ENCODE measurements at places on chromosomes 3 and 15.

DNA sequence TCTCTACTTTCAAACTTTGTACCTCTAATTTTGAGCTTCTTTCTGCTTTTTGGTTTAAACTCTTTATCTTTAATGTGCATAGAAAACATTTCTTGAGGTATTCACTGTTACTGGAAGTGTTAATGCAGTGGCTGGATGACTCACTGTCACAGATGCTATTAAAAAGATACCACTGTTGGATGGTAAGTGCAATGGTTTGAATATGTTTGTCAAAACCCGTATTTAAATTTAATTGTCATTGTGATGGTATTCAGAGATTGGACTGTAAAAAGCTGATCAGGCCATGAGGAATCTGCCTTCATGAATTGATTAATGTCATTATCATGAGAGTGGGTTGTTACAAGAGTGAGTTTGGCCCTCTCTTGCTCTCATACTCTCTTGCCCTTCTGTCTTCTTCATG lies 70.6 kb downstream of the AP4E1 start:
- DNase-seq, result no peak

DNA sequence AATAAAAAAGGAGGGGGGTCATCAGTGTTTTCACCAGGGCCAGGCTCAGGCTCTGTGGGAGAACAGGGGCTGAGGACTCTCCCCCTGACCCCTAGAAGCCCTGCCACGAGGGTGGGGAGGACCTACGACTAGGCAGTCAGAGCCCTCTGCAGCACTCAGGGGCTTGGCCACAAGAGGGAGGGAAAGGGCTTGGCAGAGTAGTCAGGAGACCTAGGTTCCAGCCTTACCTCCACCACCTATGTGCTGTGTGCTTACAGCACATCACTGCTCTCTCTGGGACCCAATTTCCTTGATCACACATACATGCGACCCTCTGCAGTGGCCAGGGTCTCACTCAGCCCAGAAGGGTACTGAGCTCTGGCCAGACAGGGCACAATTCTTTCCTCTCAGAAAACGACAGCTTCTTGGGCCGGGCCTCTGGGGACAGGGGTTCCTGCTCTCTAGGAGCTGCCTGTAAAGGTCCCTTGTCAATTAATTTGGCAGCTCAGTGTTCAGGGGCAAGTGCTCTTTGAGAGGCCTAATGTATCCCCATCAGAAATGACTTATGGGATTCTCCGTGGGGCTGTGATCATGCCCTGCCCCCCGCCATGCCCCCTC lies 16.4 kb upstream of the SKIC8 start:
- DNase-seq, result peak; percentile 44

GRCh38 chr15:85840079-85840801 lies 45.5 kb upstream of the KLHL25 start:
- DNase-seq, result peak; percentile 89

GRCh38 chr15:41967506-41968206 lies 4.7 kb downstream of the EHD4 start:
- peak; percentile 60 for DNase-seq

GRCh38 chr3:42805141-42805821 lies 991 bp upstream of the HIGD1A start:
- peak; percentile 61 for DNase-seq

DNA sequence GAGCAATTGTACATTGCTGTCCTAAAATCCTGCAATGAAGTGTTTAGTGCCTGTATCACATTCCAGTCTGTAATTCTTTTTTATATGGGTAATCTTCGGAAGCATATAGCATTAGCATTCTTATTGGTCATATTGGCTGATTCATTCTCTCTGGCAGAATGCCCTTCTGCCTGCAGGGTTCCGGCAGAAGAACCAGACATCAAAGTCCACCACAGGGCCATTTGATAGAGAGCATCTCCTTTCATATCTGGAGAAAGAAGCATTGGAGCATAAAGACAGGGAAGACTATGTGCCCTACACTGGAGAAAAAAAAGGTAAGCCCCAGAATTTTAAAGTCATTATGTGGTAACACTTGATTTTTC lies 39.6 kb downstream of the TMOD3 start:
- DNase-seq, result no peak

GRCh38 chr3:51620543-51620942 lies 50.5 kb upstream of the TEX264 start:
- DNase-seq, result no peak

- no peak for DNase-seq
Observed at GRCh38 chr3:18481946-18482548, 56.9 kb upstream of the SATB1 start.

- DNase-seq, result no peak
Observed at GRCh38 chr3:51374456-51374855, 10.6 kb upstream of the MANF start.

DNA sequence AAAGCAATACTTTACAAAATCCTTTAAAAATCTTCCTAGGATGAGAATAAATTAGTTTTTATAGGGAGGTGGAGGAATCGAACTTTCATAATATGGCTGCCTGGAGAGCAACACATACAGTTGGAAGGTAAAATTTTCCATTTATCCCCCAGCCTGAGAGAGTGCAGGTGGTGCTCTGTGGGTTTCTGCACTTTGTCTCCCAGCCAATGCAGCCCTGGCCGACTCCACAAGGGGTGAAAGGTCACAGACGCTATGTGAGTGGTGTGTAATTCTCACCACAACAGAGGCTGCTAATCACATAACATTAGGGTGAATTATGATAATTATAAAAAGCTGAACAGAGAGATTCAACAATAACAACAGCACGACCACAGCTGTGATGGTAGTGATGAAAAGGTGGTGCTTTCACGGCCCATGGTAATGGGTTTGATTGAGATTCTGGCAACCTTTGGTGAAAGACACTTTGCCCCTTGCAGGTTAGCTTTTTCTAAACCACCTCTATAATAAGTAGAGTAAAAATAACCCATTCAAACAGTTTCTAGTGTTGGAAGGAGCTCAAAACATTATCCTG lies 30.1 kb upstream of the NANOGP8 start:
- no peak for DNase-seq

DNA sequence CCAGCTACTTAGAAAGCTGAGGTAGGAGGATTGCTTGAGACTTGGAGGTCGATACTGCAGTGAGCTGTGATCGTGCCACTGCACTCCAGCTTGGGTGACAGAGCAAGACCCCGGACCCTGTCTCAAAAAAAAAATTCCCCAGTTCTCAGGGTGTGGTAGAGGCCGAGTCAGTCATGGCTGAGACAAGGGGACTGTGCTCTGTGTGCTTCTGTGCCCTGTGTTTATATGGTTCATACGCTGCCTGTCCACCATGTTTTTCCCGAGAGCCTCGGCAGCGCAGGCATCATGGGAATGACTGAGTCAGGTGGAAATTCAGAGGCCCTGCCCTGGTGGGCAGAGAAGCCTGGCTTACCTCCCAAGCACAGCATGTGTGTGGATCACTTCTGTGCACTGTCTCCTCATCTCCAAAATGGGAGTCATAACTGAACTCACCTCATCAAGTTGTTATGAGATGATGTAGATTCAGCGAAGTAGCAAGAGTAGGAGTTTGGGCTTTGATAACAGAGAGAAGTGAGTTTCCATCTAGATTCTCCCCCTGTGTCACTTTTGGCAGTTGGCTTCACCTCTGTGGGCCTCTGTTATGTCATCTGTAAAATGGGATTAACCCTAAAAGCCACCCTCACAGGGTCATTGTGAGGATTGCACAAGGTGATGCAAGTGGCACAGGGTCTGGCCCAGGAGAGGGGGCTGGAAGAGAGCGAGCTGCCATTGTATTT lies 56.9 kb downstream of the FLNB start:
- DNase-seq, result peak; percentile 39

- peak; percentile 83 for DNase-seq
Observed at GRCh38 chr3:124688581-124689454, 41.4 kb upstream of the UMPS start.

Data from sciatic nerve (tissue), 2 donors.